ENCODE measurements at places on chromosomes 3 and 15.
A peak's percentile ranks its signal among the peaks of the same experiment; 100 is the strongest.

DNA sequence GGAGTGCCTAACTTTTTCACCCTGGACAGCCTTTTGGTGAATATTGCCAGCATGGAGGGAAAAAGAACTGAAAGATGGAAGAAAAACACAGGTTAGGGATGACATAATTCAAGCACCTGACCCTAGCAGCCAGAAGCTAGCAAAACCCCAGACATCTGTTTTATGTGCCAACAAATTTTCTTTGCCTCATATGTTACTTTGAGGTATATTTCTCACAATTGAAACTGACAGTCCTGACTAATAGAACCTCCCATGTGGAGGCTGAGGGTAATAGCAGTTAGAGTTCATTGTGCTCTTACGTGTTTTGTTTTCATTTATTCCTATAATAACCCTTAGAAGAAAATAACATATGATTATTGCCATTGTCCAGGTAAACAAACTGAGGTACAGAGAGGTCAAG lies 71.5 kb upstream of the SLC25A26 start:
- DNase-seq: no peak

- peak; percentile 96 for DNase-seq
Measured at GRCh38 chr3:69051756-69052471, at the start of gene TMF1. TMF1 (minus strand) TSS chr3:69052333; CDS start chr3:69052086, 247 bp downstream.

GRCh38 chr3:197463279-197463678 lies 92.5 kb downstream of the BDH1 start:
- DNase-seq: no peak

DNA sequence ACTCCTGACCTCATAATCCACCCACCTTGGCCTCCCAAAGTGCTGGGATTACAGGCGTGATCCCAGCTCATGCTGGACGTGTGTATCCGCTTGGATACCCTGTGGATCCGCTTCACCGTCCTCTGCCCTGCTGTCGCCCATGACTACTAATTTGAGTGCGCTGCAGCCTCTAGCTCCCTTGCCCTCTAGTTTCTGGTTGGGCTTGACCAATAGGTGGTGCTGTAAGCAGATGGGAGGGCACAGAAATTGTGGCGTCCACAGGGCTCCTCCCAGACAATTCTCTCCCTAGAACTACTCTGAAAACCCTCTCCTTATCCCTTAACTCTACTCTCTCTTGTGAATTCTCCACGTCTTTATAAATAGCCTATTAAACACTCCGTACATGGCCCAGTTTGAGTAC lies 36.2 kb downstream of the ZPLD1 start:
- no peak for DNase-seq

DNA sequence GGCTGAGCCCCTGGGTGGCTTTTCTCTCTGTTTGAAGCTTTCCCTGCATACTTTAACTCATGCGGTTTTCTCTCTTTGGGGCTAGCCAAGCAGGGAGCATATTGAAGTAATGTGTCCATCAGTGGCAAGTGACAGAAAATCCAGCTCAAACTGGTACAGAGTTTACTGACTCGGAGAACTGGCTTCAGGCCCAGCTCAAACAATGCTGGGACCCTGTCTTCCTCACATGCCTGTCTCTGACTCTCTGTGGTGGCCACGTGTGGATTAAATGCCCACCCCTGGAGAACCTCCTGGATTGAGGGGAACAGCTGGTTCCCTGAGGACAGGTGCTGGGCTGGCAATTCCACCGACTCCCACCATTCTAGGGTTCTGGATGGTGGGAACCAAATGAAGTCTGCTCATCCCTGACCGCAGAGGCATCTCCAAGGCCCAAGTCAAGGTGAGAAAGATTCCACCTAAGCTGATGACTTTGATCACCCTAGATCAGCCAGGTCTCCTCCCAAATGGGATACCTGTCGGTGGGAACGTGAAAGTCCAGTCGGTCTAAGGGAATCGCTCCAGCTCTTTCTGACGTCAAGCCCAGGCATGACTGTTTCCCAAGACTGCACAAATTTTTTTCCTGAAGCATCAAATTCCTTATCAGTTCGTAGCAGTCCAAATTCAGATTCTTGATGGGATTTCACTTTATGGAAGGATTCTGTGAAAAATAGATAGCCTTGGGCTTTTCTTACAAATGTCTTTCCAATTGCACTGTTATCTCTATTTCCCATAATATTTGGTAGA lies 16.3 kb upstream of the HDAC11 start:
- no peak for DNase-seq

- DNase-seq: no peak
Measured at GRCh38 chr3:171150945-171151344, 124.4 kb upstream of the SLC2A2 start.

GRCh38 chr3:168608926-168609325 lies 513.2 kb upstream of the GOLIM4 start:
- no peak for DNase-seq

GRCh38 chr15:41778521-41778920 lies 4.2 kb downstream of the MAPKBP1 start:
- DNase-seq: no peak

DNA sequence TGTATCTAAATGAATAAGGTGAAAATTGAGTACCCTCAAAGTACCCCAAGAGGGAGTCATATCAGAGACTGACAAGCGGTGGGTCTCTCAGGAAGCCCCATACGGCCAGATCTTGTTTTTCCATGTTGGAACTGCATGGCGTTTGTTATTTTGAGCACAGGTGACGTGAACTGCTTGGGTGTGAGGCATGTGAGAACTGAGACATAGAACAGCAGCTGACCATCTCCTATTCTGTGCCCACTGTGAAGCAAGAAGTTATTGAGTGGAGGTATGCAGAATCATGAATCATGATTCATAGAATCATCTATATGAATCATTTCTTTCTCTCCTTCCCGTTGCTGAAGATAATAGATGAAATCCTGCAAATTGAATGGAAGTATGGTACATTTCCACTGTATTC lies 4.6 kb downstream of the VPS8 start:
- DNase-seq: no peak

GRCh38 chr15:99590913-99591646 lies 25.3 kb downstream of the MEF2A start:
- DNase-seq: no peak

- DNase-seq: no peak
Measured at GRCh38 chr3:172319595-172319994, 128.7 kb downstream of the GHSR start.

GRCh38 chr3:81378552-81379293 lies 382.7 kb downstream of the GBE1 start:
- DNase-seq: no peak

DNA sequence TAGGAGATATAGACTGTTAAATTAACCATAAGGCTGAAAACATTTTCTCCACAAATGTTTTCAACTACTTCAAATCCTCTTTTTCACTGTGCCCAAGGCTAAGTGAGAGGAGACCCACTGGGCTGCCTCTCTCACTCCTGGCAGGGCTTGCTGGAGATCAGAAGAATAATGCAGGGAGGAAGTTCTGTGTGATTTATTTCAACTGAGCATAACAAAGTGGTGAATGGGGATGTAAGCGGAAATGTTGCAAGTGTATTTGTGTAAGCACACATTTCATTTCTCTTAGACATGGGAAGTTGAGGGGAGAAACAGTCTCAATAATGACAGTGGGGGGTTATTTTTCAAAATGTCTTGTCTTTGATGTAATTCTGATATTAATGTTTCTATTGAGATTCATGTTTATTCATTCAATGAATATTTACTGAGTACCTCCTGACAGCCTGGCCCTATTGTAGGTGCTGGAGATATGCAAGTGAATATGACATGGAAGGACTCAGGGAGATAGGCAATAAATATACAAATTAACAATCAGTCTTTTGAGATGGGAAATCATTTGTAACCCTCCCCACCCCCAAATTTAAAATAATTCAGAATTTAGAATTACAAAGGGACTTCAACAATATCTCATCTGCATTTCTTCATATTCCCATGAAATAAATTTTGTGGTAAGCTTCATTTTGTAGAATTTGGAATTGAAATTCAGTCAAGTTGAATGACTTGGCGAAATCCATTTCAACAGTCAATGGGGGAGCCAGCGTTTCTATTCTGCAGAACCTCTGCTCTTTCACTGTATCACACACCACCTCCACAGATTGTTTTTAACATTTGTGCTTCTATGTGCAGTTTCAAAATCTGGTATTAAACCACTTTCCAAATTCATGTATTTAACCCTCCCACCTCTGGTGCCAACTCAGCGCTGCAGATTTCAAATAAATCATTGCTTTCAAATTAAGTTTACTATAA lies 247.2 kb downstream of the SLC9A9 start:
- DNase-seq: no peak

DNA sequence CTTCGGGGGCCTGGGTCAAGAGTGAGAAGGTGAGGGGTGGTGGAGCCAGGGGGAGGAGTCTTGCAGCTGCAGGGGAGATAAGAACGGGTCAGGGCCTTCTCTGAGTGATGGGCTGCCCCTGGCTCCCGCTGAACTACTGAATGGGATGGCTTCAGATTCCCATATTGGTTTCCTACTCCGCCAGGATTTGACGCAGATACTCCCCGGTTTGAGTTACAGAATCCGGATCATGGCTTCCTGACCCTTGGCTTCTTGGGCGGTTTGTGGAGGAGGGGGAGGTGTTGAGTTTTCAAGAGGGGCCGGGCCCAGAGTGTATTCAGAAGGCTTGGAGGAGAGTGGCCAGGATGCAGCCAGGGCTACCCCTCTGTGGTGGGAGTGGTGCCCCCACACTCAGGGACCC lies 119.9 kb upstream of the ATP2B2 start:
- no peak for DNase-seq

DNA sequence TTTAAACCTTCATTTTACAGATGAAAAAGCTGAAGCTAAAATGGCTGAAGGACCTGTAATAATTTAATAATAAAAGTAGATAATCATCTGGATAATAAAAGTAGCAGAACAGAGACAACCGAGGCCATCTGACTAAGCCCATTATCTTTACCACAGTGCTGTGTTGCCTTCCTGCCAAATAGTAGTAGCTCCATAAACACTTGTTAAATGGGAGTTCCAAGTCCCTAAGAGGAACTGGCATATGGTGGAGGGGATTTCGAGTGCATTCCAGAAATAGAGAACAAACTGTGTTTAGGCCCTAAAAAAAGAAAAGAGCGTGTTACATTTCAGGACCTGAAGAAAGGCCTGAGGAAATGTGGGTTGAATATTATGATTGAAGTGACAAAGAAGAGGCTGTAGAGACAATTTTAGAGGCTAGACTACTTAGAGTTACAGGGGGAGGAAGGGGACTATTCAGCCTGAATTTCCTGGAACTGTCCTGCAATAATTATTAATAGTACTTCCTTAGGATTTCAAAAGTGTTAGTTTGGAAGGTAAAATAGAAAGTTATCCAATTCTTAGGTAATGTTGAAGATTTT lies 424.3 kb downstream of the ROBO2 start:
- DNase-seq: no peak

DNA sequence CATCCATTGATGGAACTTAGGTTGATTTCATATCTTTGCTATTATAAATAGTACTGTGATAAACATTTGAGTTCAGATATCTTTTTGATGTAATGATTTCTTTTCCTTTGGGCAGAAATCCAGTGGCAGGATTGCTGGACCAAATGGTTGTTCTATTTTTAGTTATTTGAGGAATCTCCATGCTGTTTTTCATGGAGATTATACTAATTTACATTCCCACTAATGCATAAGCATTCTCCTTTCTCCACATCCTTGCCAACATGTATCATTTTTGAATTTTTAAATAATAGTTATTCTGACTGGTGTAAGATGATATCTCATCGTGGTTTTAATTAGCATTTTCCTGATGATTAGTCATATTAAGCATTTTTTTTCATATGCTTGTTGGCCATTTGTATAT lies 144.0 kb upstream of the SUCLG2 start:
- no peak for DNase-seq

GRCh38 chr3:149881879-149882278 lies 68.9 kb downstream of the RNF13 start:
- no peak for DNase-seq

DNA sequence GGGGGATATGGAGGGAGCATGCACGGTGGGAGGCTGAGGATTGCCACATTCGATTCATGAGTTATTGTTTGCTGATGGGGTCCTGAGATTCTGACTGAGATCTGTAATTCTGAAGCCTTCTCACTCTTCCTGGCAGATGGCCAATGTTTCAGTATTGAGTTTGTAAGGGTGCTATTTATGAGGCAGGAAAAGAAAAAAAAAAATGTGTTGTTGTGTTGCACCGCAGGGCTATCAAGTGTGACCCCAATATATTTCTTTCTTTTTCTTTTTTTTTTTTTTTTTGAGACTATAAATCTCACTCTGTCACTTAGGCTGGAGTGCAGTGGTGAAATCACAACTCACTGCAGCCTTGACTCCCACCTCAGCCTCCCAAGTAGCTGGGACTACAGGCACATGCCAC lies 3.2 kb upstream of the SENP2 start:
- DNase-seq: no peak

DNA sequence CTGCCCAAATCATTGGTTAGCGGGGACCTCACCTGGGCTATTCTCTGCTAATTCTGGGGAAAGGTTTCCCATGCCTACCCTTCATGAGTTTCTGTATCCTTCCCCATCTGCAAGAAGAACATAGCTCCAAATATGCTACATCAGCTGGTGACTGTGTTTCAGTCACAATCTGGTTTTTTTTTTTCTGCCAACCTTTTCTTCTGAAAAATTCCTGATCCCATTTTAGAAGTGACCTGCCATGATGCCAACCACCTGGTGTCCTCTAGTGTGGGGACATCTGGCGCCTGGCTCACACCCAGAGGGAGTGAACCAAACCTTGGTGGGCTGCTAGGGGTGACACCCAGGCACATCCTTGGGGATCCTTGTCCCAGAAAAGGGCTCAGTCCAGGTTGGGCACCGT lies 76.1 kb downstream of the CHRD start:
- no peak for DNase-seq

DNA sequence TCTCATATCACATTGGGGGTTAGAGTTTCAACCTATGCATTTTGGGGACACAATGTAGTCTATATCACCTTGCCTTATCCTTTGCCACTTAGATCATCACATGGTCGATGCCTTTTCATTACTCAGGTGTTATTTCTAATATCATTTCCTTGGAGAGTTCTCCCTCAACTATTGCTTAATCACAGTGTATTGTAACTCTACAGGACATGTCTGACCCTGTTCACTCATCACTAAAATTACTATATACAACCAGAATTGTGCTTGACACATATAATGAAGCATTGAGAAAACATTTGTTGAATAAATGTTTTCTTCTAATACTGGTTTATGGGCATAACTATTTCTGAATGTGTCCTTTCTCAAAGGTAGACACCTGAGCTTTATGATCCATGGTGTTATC lies 207.4 kb downstream of the EPHA6 start:
- no peak for DNase-seq

GRCh38 chr3:66093981-66094380 lies 55.3 kb upstream of the MAGI1 start:
- no peak for DNase-seq

- no peak for DNase-seq
Measured at GRCh38 chr3:28923994-28924393, 356.9 kb upstream of the RBMS3 start.

GRCh38 chr15:27273506-27273905 lies 302.5 kb downstream of the GABRG3 start:
- no peak for DNase-seq

- no peak for DNase-seq
Measured at GRCh38 chr15:60554494-60554893, 75.6 kb upstream of the ICE2 start.
